ENCODE measurements at places on chromosomes 6 and 20.

DNA sequence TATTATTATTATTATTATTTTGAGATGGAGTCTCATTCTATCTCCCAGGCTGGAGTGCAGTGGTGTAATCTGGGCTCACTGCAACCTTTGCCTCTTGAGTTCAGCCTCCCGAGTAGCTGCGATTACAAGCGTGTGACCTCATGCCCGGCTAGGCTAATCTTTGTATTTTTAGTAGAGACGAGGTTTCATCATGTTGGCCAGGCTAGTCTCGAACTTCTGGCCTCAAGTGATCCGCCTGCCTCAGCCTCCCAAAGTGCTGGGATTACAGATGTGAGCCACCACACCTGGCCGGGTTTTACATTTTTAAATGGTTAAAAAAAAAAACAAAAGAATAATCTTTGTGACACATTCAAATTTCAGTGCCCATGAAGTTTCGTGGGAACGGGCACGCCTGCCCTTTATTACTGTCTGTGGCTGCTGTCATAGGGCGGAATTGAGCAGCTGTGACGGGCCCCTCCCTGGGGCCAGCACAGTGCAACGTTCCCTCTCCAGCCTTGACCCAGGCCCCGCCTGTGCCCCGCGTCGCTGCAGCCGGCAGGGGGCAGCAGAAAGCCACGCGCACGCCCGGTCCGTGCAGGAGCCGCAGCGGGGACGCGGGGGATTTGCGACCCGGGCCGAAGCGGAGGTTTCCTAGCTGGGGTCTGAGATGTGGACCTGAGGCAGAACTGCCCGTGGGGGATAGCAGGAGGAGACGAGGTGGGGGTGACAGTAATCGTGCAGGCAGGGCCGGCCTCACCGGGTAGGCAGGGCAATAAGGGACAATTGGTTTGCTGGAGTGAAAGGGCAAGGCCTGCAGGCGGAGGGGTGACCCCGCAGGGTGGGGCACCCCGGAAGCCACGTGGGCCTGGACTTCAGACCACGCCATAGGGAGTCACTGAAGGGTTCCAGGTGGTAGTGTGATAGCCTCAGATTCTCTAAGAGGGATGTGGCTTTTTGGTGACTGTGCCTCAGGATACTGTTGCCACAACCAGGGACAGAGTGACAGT is 54.3 kb downstream of the SYTL3 start:
- peak; percentile 27 for DNase-seq

DNA sequence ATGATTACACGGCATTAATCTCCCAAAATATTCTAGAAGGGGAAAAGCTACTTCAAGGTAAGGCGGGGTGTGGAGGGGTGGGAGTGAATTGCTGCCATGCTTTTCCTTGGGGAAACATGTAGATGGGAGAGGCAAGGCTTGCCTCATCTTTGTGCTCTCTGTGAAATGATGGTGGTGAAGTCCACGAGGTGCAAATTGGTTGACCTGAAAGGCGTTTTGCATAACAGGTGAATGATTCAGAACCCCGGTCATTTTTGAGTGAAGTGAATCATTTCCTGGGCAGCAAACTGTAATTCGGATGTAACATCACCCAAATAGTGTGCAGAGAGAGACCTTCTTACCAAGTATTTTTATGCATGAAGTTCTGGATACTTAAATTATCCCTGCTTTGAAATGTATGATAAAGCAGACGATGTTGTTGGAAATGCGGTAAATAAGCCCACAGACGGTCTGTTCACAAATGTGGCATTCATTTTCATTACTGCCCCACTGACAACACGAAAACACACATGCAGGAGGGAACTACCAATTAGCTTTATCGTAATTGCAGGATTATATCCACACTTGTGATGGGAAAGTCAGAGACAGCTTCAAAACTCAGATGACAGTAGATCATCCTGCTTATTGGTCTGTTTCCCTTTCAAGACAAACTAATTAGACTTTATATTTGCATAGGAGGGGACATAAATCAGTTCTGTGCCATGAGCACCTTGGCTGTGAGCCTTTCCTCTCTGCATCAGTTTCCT is 3.0 kb downstream of the CDH4 start:
- no peak for DNase-seq

- DNase-seq = peak; percentile 56
Measured at GRCh38 chr6:35148167-35148741, 7.1 kb upstream of the TCP11 start.

DNA sequence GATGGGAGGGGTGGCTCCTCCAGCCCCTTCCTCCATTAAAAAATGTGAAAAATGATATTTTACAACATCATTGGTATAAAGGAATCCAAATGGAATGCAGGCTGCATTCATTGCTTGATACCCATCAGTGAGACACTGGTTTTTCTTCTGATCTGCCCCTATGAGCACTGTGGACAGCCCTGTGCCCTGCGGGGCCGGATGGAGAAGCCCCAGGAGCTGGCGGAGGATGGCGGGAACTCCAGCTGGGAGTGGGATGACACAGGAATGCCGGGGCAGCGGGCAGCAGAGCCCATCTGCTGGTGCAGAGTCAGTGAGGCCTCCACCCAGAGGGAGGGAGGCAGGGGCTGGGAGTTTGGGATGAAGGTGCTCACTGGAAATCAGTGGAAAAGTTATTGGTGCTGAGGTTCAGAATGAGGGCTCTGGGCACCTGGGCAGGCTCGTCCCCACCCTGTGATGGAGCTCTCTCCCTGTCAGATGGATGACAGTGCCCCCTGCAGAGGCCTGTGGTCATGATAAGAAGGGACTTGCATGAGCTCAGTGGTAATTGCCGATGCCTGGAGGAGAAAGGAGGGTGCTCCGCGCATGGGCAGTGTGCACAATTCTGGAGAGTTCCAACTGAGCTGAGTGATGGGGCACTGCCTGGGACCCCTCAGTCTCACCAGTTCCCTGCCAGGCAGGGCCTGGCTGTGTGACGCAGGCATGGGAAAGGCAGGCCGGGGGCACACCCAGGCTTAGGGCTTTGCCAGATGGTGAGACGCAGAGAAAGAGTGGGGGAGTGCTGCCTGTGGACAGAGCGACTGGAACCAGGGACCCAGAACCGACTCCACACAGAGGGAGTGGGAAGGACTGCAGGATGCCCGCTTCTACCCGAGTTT is 23.2 kb downstream of the CTCFL start:
- DNase-seq = peak; percentile 8

DNA sequence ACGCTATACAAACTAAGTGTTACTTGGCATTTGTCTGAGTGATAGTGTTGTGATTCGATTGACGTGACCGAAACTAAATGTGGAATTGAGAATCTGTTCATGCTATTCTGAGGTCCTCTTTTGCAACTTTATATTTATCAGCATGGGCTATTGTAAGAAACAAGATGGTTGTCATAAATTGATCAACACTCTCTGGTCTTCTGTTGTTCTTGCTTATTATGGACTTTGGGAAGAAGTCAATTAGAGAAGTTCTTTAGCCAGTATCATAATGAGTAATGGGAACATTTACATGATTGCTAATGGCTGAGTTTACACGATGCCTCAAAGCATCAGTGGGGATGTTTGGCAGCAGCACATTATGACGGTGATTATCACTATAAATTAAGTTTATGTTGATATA is 195.0 kb downstream of the CD83 start:
- DNase-seq = no peak

DNA sequence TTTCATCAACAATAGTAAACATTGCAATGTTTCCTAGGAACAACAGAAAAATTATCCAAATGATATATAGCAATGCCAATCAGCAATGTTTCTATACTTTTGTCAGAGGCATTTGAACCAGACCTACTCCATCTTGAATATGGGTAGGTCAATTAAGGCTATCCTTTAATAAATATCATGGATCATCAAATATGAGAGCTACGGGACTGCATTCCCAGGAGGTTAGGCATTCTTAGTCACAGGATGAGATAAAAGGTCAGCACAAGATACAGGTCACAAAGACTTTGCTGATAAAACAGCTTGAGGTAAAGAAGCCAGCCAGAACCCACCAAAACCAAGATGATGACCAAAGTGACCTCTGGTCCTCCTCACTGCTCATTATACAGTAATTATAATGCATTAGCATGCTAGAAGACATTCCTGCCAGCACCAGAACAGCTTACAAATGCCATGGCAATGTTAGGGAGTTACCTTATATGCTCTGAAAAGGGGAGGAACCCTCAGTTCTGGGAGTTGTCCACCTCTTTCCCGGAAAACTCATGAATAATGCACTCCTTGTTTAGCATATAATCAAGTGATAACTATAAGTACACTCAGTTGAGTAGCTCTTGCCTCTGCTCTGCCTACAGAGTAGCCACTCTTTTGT is 8.6 kb upstream of the SERPINB6 start:
- DNase-seq = no peak

- DNase-seq = peak; percentile 74
Measured at GRCh38 chr6:104689551-104690205, 170.0 kb downstream of the HACE1 start.

DNA sequence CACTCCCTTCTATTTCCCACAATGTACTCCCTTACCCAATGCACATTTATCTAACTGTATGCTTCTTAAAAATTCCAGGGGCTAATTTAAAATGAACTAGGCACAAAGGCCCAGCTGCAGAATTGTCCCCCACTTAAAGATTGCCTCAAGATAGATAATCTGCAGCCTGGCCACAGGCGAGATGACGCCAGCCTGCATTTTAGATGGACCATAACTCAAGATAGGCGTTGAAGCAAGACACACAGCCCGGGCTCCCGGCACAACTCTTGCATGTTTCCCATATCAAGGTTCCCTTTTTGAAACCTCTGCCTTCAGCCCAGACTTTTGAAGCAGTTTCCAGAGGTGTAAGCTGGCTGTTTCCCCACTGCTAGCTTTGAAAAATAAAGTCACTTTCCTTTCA is 3.2 kb upstream of the REPS1 start:
- DNase-seq = no peak

- no peak for DNase-seq
Measured at GRCh38 chr20:63124092-63124781, 91.7 kb downstream of the YTHDF1 start.

DNA sequence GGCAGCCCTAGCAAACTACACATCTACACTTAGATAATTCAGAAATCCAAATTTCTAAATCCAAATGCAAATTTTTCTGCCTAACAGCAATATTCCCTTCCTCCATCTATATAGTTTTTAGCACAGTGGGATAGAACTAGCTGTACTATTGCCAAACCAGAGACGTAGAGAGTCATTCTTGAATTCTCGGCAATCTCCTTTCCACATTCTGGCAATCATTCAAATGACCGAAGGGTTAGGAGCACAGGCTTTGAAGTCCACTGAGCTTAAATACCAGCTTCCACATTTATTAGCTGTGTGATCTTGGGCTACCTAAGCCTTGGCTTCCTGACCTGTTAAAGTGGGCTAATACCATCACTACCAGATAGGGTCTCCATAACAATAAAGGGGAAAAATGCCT is 3.1 kb upstream of the RPS12 start:
- no peak for DNase-seq

DNA sequence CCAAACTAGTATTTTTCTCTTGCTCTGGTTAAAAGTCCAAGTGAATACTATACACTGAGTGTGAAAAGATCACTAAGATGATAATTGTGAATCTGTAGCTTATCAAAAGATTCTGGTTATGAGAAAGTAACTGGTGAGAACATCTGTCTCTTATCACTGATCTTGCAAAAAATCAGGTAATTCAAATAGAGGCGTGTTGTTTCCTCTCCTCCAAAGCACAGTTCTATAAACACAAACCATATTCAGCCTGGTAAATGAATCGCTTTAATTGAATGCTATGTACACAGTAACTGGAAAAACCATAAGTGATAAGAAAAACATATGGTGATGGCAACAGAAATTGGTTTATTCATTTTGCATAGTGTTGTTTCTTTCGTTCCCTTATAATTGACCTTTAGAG is 161.0 kb downstream of the RALGAPA2 start:
- DNase-seq = no peak

DNA sequence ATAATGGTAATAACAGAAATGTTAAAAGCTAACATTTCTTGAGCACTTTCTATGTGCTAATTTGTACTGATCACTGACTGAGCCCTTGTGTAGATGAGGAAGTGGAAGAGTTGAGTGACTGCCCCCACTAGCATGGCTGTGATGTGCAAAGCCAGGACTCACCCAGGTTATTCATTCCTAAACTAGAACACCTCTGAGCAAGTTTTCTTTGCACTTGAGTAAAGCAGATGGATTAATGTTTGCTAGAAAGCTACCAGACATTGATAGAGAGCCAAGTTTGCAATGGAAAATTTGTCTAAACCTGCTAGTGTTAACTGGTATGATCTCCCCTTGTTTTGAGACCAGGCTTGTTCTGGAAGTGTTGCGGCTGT is 467.4 kb upstream of the PLCB4 start:
- DNase-seq = no peak
